LHCN-M2 (cell line): ENCODE measurements at places on chromosomes 1 and 21. TPM values are rescaled to one million over a fixed set of nuclear protein-coding genes. Genes with fewer than 3 reads are reported as not detected.
A peak's percentile ranks its signal among the peaks of the same experiment; 100 is the strongest.

Gene DNM3
- 0.13 and 0.23 TPM in 2 replicates for total RNA-seq

Gene RAB25
- total RNA-seq, result not detected in 2 replicates

Gene SNRNP40
- total RNA-seq, result 90.3 and 96.7 TPM in 2 replicates

Gene MRTO4
- 59.6 and 61.5 TPM in 2 replicates for total RNA-seq

DNA sequence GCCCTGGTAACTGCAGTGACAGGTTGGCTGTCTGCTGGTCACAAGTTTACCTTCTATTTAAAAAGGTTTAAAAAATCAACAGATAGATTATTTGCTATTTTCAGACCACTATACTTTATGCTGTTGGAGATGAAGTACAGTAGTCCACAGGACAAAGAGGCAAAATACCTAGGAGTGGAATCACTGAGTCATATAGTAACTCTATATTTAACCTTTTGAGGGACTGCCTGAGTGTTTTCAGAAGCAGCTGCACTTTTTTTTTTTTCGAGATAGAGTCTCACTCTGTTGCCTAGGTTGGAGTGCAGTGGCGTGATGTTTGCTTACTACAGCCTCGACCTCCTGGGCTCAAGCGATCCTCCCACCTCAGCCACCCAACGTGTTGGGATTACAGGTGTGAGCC lies 11.7 kb downstream of the CNIH4 start:
- peak; percentile 49 for DNase-seq

- no peak for DNase-seq
These were observed 28.4 kb upstream of the CASQ2 start for GRCh38 chr1:115796897-115797296.

DNA sequence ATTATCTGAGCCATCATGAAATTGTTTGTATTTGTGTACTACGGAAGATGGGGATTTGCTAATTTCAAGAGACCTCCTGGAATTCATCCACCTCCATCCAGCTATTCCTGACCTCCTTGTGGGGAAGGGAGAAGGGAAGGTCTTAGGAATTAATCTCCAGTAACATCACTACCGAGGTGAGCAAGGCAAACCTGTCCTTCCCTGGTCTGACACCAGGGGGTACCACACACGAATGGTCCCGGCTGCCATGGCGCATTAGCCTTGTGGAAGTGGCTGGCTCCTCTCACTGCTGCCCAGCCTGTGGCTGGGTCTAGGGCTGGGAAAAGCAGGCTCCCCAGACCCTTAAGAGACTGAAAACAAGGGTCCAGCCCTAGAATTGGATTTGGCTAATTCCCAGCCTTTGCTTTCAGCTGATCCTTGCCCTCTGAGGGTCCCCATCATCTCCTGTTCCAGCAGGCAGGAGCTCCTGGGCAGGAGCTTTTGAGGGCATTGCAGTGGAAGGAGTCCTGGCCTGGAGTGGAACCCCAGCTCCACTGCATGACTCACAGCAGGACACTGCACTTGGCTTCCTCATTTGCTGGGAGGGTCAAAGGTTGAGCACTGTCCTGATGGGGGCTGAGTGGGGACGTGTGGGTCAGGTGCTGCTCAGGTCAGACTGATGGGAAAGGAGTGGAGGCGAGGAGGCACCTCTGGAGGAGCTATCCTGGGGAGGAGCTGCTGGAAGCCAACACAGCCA lies 34.8 kb downstream of the RIMS3 start:
- no peak for DNase-seq

DNA sequence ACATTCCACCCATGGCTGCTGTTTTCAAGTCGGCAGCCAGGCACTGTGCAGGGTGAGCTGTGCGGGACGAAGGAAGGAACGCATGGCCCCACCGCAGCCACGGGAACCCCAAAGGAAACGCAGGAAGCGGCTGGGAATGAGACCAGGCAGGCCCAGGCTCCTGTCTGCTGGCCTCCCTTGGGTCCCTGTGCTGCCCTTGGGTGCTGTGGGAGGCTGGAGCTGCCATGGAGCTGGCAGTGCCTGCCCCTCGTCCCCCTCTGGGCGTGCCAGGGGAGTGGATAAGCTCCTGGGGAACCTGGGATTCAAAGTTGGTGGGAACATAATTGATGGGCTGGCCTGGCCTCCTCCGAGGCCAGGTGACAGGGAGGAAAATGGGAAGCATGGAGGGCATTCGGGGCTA lies 5.3 kb upstream of the KRTAP10-4 start:
- DNase-seq, result no peak

GRCh38 chr1:70902211-70902610 lies 145.4 kb downstream of the PTGER3 start:
- DNase-seq, result no peak

DNA sequence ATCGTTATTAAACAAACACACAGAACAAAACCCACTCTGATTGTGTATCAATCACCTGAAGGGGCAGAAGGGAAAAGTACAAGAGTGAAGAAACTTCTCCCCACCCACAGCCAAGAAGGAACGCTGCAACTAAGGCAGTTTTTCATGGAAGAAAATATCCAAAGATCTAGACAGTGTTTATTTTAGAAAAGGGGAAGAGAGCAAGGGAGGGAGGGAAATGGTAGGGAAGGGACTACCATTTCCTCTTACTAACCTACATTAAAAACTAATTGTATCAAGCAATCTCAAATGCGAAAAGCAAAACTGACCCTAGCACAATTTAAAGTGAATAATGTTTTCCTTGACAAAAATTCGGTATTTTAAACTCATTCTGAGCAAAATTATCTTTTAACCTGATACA lies 3.5 kb downstream of the NRIP1 start:
- no peak for DNase-seq
